ENCODE measurements at places on chromosomes 7 and 10.
A peak's percentile ranks its signal among the peaks of the same experiment; 100 is the strongest.

DNA sequence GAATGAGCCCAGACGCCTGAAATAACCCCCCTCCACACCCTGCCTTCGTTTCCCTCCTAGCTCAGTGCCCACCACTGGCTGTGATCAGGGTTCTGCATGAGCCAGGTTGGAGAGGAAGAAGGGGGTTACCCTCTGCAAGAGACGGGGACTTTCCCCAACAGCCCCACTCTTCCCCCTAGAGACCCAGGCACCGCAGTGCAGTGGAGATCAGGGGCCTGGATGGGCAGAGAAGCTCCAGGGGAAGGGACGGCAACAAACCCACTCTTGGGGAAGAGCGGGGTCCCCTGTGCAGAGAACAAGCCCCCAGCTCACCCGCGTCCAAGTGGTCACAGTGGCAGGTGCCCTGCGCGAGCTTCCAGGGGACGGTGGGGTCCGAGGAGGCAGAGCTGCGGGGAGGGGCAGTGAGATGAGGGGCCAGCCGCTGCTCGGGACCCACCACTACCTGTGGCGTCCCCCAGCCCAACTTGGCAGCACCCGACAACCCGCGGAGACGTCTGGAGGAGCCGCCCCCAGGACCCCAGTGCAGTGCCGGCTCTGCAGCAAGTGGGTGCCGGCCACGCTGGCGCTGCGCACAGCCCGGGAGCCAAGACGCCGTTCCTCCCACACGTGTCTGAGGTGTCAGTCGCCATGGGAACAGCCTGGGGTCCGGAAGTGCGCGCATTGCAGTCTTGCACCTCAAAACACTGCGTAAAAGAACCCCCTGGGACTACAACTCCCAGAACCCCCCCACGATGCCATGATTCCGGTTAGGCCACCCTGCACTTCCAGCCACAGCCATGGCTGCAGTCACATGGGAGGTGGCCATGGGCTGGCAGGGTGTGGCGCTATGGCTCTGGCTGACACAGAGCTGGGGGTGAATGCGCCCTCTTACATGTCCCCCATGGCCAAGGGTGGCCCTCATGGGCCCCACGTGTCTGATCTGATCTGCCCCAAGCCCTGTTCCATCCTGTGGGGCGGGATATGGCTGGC lies 45.8 kb upstream of the WIPI2 start:
- peak; percentile 32 for DNase-seq

DNA sequence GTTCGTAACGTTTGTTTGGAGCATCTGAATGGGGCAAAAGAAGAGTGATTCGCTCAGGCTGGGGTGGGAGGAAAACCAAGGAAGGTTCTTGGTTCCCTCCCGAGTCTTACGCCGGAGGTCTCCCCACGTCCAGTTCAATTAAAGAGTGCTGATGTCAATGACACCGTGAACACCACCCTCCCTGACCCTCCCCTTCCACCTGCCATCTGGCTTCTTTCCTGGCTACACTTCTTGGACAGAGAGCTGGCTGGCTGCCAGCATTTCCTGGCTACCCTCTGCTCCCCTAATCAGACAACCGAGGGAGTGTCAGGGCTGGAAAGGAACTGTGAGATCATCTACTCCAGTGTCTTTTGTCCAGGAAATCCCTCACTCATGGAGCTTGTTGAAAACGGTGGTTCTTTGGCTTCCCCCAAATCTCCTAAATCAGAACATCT lies 24.1 kb upstream of the FFAR4 start:
- DNase-seq, result no peak

- DNase-seq, result no peak
These were observed 403.5 kb upstream of the ANKRD30A start for GRCh38 chr10:36721871-36722270.

DNA sequence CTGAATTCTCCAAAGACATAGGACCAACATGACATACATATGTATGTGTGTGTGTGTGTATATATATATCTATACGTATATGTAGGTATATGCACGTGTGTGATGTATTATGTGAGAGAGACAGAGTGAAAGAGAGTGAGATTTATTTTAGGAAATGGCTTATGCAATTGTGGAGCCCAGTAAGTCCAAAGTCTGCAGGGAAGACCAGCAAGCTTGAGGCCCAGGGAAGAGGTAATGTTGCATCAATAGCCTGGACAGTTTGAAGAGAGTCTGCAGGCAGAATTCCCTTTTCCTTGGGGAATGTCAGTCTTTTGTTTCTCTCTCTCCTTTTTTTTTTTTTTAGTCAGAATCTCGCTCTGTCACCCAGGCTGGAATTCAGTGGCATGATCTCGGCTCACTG lies 33.0 kb upstream of the CARD11 start:
- DNase-seq, result no peak

- no peak for DNase-seq
These were observed 5.7 kb downstream of the PANK1 start for GRCh38 chr10:89639326-89639725.

DNA sequence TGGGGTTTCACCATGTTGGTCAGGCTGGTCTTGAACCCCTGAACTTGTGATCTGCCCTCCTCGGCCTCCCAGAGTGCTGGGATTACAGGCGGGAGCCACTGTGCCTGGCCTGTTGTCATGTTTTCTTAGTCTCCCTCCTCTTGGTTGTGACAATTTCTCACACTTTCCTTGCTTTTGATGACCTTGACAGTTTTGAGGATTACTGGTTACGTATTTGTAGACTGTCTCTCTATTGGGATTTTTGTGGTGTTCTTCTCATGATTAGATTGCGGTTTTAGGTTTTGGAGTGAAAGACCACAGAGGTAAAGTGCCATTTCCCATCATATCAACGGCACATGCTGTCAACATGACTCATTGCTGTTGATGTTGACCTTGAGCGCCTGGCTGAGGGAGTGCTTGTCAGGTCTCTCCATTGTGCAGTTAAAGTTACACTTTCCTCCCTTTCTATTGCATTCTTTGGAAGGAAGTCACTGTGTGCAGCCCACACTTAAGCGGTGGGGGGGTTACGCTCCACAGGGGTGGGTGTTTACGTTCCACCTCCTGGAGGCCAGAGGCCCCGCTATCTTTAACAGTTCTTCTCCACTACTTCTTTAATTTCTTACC lies 10.8 kb downstream of the NEURL1 start:
- DNase-seq, result peak; percentile 29

GRCh38 chr10:96648297-96648696 lies 61.5 kb upstream of the TM9SF3 start:
- no peak for DNase-seq

- DNase-seq, result no peak
These were observed 53.1 kb downstream of the MKI67 start for GRCh38 chr10:128072941-128073645.

GRCh38 chr10:17231788-17232187 lies 3.7 kb downstream of the VIM start:
- no peak for DNase-seq

DNA sequence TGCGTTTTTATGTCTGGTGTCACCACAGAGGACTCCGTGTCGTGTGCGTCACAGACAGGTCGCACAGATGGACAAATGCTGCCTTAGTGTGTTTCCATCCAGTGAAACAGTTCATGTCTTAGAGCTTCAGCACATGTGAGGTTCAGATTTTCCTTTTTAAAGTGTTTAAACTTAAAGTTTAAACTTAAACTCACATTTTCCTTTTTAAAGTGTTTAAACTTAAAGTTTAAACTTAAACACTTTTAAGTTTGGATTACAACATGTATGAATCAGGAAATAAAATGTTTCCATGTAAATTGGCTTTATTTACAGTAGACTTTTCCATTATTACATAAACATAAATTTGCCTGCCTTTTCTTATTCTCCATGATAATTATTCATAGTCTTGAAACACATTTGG lies 67.3 kb downstream of the INSYN2A start:
- DNase-seq, result no peak

- DNase-seq, result peak; percentile 13
These were observed at the start of gene PAPOLB for GRCh38 chr7:4861673-4862072. Gene PAPOLB (minus strand): TSS chr7:4862030. CDS start chr7:4861810, 220 bp downstream.

DNA sequence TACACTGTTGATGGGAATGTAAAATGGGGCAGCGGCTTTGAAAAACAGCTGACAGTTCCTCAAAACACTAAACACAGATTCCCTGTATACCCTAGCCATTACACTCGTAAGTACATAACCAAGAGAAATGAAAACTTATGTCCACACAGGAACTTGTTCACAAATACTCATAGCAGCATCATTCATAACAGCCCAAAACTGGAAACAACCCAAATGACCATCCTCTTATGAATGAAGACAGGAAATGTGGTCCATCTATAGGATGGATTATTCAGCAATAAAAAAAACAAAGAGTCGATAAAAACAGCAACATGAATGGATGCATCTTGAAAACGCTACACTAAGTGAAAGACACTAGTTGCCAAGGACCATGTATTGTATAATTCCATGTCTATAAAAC lies 23.7 kb downstream of the NMT2 start:
- no peak for DNase-seq

DNA sequence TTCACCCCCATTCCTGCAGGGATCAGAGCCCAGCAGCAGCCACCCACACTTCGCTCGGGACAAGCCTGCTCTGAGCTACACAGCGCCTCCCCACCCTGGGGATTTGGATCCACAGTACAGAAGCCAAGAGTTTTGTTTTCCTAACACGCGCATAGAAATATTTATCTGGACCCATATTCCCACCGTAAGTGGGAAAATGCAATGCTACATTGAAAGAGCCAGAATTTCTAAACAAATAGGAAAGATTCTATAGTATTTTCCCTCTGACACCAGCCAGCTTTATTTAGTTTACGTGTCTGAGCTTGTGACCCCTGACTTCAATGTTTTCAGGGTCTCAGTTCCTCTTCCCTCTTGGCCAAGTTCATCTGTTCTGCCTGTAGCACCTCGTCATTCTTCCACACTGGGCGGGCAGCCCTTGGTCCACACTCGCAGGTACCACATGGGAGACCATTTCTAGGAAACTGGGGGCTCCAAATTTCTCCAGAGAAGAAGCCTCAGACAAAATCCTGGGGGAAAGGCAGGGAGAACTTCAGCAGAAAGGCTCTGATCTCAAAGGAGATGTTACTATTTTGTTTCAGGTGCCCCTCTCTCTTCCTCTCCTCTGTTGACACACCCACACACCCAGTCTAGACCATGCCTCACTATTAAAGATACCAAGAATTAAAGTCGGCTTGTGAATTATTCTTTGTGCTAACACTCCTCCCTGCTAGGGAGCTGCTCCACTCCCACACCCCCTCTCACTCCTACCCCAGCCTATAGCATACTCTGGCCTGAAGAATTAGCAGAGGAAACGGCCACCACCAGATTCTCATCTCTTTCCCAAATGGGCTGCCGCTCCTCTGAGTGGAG lies 116.0 kb upstream of the PCGF5 start:
- no peak for DNase-seq

DNA sequence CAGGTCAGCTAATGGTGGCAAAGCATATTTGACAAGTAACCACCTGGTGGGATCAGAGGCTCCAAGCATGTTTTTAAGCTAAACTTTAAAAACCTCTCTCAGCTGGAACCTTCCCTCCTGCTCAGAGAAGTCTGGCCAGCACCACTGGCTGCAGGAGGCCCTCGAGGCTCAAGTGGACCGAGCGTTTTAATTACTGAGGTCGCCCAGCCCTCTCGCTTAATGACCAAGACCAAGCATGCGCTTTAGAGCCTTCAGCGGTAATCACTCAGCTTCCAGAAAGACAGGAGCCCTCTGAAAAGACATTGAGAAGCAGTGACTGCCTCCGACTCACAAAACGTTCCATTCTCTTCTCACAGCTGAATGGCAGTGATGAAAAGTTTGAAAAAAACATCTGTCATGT lies 383.4 kb upstream of the ADARB2 start:
- no peak for DNase-seq

GRCh38 chr7:72503644-72504043 lies 91.5 kb upstream of the CALN1 start:
- DNase-seq, result no peak

- DNase-seq, result no peak
These were observed 825.3 kb upstream of the MBL2 start for GRCh38 chr10:53597835-53598251.

DNA sequence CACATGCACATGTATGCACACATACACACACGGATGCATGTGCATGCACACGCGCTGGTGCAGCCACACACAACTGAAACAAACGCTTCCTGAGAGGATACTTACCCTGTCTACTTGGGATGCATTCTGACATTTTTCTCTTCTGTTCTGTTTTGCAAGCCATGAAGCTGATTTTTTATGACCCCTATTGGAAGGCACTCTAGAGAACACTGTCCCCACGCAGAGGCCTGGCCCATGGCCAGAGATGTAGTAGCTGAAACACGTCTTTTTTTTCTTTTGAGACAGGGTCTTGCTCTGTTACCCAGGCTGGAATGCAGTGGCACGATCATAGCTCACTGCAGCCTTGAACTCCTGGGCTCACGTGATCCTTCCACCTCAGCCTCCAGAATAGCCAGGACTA lies 47.9 kb downstream of the VWA2 start:
- DNase-seq, result no peak

DNA sequence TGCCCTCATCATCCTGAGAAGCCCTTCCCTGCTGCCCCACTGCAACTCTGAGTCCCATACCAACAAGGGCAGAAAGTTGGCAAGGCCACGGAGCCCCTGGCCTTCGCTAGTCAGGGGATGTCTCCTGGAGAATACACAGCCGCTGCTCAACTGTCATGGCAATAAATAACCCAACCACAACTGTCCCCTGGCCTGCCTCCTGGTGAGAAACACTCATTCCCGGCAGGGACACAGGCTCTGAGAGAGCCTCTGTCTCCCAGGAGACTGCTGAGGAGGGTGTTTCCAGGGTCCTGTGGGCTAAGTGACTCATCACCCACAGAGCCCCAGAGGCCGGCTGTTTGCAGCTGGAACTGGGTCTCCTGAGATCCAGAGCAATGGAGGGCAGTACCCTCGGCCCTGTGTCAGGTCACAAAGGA lies 354.1 kb downstream of the TNS3 start:
- no peak for DNase-seq

GRCh38 chr7:116630357-116630756 lies 41.6 kb upstream of the MET start:
- no peak for DNase-seq

DNA sequence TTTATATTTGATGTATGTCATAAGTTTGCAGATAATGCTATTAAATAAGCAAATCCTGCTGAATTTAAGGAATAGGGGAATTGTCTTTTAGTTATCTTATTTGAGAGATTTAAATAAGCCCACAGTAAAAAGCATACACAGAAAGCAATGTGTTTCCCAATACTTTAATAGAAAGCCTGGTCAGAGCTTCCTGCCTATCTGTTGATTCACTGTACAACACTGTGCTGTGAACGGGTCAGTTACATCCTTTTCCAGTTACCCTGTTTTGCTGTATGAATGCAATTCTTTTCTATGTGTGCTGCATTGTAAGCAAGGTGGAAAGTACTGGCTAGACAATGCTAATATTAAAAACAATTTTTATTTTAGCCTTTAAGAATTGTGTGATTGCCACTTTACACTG lies 81.2 kb downstream of the ANKRD7 start:
- no peak for DNase-seq
